Activated T-cell treated with anti-CD3 and anti-CD28 coated beads for 4 hours (primary cell): ENCODE measurements at places on chromosomes 2 and 18.

DNA sequence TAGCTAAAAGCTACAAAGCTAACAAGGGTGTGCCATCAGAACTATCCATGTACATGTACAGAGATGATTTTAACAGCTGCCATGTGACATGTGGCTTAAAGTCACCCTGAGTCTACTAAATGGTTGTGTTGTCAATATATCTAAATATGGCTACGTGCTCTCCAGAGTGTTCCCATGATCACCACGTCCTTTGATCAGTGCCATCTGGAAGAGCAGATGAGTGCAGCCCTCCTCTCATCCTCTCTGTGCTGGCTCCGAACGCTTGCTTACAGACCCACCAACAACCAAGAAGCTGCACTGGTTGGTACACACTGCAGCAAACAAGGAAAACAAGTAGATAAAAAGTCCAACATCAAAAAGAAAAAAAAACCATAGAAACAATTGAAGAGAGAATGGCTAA lies 88.6 kb upstream of the NARS1 start:
- no peak for DNase-seq

DNA sequence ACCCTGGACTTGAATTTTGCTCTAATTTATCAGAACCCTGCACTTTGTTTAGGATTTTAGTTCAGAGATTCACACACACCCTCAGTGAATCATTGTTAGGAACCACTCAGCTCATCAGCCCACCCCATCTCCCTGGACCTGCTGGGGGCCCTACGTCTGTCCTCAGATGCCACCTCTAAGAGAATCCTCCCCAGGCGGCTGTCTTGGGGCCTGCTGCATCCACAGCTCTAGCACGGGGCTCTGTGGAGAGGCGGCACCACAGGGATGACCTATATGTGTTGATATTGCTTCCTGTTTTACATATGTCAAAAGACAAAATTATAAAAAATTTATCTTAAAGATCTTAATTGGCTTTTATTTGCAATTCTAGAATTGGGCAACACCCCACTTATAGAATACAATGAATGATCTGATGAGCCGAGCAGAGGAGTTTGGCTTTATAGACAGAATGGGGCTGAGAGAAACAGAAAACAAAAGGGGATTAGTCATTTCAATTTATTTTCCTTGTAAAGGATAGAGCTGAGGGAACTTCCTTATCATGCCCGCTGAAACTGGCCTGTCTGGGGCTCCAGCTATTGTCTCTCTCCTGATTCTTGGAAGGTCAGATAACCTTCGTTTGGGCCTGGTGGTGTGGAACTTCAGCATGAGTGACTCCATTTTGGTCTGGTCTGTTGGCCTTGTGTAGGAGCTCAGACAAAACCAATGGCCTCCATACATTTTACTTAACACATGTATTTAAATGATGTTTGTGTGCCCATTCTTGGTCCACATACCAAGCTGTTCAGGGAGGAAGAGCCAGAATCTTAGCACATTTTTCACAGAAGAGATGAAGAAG lies 1.4 kb downstream of the MYO7B start:
- no peak for DNase-seq

GRCh38 chr2:219467736-219468075 lies 31.0 kb upstream of the GMPPA start:
- DNase-seq: no peak

GRCh38 chr2:16152928-16153753 lies 212.8 kb downstream of the MYCN start:
- no peak for DNase-seq

DNA sequence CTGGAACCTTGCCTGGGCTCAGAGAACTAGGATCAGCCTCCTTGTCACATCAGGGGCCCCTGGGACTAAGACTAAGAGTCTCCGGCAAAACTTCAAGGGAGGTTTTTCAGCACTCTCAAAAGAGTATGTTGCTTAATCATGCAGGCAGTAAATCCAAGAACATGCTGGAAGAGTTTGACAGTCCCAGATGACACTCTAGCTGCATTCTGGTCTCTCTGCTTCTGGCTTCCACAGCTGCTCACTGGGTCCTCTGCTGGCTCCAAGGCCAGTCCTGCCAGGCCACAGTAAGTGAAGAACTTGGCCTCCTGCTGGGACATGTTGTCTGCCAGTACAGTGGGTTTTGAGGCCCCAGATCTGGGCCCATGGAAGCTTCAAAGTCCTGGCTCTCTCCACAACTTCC lies 45.2 kb upstream of the IL1RL1 start:
- DNase-seq: no peak

DNA sequence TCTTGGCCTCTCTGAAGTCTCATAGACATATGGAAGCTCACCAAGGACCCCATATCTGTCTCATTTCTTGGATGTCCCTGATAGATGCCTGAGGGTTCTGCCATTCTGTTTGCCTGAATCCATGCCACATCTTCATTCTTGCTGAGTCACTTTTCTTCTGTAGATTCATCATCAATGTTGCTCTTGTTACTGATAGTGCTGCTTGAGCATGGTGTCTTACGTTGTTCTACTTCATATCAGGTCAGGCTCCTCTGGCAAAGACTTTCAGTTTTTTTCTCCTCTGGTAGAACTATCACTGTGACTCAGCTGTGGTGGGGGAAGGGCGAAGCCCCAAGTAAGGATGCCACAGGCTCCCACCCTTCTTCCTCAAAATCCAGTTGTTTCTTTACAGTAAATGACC lies 885.2 kb downstream of the DCDC2C start:
- no peak for DNase-seq

DNA sequence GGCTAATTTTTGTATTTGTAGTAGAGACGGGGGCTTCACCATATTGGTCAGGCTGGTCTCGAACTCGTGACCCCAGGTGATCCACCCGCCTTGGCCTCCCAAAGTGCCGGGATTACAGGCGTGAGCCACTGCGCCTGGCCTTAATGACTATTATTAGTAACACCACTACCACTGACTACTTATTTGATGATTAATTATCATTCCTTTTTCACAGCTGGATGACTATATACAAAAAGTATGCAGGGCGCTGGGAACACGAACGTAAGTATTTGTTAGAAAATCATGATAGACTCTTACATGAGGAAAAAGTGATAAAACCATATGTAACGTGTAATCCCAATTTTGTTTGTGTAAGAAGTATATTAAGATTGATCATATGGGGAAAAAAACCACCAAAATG lies 21.6 kb downstream of the DARS1 start:
- DNase-seq: no peak

GRCh38 chr2:232350804-232351685 lies 27.5 kb upstream of the ALPP start:
- DNase-seq: no peak

DNA sequence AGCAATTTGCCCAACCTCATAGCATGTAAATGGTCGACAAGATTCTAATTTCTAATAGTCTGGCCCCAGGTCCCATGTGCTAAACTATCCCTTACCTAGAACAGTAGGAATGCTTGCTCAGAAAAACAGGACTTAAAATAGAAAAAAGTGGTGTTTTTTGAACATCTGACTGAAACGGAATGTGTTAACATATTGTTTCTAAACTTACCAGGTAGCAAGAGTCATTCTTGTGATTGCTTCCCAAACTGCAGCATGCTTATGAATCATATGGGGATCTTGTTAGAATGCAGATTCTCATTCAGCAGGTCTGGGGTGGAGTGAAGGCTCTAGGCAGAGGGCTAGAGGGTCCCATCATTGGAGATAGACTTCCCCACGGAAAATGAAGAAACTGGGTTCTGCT lies 5.8 kb upstream of the SLC20A1 start:
- DNase-seq: no peak

- no peak for DNase-seq
These were observed 7.0 kb upstream of the NDUFV2 start for GRCh38 chr18:9095297-9096006.

DNA sequence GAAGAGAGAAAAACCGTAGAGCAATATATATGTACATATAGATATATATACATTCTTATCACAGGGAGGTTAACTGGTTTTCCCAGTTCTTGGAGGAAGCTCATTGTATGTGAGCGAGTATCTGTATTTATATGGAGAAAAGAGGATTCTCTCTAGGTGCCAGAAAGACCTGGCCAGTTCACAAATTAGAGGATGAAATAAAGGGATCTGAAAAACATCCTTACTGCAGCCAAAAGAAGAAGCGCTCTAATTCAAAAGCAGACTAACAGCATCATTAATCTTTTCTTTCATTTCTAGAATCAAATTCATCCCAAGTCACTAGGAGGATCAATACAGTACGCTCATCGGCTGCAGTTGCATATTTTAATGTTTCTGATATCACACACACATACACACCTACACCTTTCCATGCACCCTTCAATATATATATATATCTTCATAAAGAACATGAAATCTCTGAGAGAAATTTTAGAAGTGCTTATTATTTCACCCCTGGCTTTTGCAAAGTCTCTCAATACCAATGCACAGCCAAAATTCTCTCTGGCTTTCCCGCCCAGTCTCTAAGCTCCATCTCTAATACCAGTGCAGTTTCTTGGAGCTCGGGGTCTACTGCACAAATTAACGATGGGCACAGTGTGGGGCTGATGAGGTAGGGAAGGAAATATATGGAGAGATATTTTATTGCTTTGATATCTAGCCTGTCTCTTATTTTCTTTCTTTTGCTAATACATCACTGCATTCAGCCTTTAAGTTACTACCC lies 731 bp downstream of the NRXN1 start:
- DNase-seq: no peak

DNA sequence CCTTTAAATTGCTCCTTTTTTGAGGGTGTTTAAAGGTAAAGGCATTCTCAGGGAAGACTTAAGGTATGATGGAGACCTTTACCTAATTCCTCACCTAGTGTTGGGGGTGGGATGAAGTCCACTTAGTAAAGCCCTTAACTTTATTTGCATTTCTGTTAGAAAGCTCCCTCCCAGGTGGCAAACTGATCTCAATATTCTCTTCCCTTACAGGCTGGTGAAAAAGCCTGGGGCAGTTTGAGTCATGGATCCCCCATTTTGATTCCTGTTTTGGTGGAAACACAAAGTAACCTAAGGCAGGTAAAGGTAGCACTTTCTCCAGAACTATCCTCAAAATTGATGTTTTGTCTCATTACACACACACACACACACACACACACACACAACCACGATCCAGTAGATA lies 33.8 kb upstream of the HNRNPA3 start:
- no peak for DNase-seq
